Hematopoietic multipotent progenitor cell (in vitro differentiated cells): ENCODE measurements at places on chromosomes 5 and 9.

GRCh38 chr5:35269006-35269405 is 38.7 kb upstream of the PRLR start:
- DNase-seq = no peak

DNA sequence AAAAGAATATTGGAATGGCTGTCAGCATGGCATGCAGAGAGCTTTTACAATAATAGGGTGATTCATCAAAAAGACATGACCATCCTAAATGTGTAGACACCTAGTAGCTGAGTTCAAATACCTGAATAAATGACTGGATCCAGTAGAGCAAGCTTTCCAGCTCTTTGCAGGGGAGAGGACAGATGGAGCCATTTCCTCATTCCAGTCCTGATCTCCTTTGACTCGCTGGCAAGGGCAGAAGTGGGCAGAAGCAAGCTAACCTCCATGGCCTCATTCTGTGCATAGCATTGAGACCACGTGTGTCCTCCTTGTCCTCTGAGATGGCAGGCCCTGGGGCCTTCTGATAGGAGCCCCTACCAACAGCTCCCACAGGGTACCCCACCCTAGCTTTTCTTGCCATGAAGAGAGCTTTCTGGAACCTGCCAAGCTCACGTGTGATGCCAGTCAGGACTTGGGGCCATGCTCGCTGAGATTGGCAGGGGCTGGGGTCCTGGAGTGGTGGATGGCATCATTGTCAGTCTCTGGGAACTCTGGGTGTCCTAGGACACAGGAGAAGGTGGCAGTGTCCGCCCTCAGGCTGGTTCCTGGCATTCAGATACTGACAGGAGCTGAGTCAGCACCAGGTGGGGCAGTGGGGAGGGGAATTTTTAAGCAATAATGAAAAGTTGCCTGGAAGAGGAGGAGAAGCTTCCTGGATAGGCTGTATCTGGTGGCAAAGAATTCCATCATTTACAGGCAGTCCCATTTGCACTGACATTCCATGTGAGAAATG is 33.6 kb downstream of the WWC1 start:
- DNase-seq = no peak

DNA sequence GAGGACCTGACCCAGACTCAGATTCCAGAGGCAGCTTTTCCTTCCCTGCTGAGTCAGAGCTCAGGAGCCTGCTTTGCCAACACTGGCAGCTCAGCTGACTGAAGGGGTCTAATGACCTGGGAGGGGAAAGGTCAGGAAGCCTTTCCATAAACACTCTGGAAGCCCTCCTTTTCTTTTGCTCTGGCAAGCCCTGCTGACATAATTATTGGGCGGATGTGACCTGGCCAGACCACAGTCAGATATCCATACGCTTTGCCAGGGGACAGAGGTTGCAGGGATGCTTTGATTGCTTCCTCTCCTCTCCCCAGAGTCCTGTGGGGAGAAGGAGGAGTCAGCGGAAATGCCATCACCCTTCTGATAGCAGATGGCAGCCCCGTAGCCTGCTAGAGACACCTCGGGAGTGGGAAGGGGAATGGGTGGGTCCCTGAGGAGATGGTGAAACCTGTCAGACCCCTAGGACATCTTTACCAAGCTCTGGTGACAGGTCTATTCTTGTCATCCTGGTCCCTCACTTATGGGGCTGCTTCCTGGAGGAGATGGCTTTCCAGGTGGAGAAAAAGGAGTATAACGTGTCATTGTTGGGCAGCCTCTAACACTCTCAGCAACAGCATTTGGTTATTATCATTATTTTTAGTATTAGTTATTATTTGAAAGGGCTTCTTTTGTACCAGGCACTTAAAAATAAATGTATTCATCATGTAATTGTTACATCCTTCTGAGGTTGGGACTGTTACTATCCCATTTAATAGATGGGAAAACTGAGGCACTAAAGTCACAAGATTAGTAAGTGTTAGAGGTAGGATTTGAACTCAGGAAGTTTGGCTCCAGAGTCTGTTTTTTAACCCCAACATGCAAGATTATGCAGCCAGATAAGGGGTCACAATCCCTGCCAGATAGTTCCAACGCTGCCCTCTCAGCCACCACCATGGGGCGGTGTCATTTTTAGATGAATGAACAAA is 11.6 kb downstream of the COL27A1 start:
- DNase-seq = no peak

DNA sequence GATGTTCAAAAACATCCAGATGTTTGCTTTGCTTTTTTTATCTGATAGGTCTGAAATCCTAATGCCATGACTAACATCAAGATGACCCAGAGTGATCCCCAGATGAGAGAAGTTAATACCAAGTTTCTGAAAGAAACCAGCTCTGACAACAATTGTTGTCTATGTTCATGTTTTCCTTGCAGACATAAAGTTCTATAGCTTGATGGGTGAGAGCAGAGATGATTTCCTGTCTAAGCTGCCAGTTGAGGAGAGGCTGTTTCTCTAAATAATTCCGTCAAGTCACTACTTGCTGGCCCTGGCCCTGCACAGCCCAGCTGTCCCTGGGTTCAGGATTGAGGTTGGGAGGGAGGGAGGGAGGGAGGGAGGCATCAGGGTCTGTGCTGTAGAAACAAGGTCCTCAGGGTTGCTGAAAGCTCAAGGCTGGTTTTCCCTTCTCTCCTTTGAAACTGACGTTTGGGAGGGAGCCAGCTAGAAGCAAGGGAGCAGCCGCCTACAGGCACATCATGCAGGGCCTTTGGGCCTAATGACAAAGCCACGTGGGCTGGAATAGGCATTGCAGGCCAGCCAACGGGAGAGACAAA is 3.9 kb downstream of the SPARC start:
- DNase-seq = no peak

- DNase-seq = no peak
Observed at GRCh38 chr9:110531776-110532175, 47.8 kb downstream of the SVEP1 start.
